ENCODE measurements at places on chromosomes 4 and X.

- DNase-seq: no peak
Observed at GRCh38 chr4:4386736-4387392, at the start of gene NSG1. TSS of gene NSG1 (plus strand) at chr4:4387102. CDS start at chr4:4387630, 528 bp downstream.

- DNase-seq: no peak
Observed at GRCh38 chr4:175806727-175807126, 5.3 kb downstream of the GPM6A start.

- no peak for DNase-seq
Observed at GRCh38 chr4:69360271-69360670, 80.0 kb downstream of the UGT2B28 start.

- no peak for DNase-seq
Observed at GRCh38 chrX:12526306-12526705, 264.9 kb upstream of the PRPS2 start.

DNA sequence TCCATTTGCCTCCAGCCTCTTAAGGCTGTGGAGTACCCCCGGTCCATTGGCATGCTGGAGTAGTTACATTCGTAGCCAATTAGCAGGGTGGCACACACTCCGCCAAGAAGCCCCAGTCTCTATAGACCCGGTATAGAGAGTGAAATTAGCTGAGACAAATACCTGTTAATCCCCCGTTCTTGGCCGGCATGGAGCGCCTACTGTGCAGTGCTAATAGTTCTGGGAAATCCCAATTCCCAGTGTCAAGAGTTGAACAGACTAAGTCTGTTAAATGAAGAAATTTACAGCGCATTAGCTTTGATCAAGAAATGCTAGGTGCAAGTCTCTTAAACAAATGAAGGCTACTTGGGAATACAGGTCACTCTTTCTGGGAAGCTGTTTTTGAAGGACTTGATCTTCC lies 127.8 kb upstream of the ARX start:
- no peak for DNase-seq

DNA sequence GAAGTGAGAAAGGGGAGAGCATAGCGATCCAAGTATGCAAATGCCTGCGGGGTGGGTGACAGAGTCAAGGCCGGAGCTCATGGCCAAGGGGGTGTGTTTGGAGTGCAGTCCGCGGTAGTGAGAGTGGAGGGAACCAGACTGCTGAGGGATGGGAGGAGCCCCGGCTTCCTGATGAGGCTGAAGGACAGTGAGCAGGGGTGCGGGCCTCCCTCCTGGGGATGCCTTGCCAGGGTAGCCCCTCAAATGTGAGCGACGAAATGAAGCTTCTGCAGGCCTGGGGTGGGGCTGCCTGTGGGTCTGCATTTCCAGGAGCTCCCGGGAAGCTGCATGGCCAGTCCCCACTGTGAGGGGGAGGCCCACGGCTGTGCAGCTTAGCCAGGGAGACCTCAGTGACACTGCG lies 45.0 kb downstream of the PSAPL1 start:
- DNase-seq: no peak

DNA sequence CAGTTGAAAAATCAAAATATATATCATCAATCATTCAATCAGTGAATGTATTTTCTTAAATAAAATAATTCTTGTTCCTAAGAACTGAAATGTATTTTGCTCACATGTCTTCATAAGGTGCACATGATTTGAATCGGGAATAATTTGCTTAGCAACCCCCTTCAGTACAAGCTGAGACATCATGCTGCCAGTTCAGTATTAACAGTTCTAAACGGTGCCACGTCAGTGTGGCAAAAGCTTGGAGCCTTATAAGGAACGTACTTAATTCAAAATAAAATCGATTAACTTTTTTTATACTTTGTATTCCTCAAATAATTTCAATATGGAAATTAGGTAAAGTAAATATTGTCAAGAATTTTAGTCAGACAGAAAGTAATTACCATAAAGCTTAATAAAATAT lies 287.9 kb downstream of the CCSER1 start:
- DNase-seq: no peak

DNA sequence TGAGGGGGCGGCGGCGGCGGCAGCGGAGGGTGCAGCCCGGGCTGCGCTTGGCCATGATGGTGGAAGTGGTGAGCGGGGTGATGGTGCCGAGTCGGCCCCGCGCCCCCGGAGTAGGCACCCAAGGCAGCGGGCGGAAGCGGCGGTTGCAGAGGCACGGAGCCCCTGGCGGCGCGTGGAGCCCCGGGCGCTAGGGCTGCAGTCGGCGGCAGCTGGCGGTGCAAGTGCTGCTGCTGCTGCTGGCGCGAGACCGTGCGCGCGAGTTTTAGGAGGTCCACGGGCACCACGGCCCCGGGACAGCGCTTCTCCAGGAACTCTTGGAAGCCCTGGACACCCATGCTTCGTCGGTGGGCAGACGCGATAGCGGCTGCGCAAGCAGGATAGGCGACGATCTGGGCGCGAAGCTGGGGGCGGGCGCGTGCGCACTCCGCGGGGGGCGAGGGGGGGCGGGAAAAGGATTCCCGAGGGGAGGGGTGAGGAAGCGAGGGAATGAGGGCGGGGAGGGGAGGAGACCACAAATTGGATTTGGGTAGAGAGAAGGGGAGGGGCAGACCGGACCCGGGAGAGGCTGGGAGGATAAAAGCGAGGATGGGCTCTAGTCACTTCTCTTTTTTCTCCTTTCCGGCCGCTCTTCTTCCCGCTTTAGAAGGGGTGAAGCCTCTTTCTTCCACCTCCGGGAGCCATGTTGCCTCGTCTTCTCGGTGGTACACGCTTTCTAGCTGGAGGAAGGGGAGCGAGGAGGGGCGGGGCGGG lies at the start of gene FAM120C:
TSS of gene FAM120C (minus strand) at position 391 of the 750 bp plus-strand sequence. CDS start at position 335, 56 bp downstream.
- peak; percentile 51 for DNase-seq

DNA sequence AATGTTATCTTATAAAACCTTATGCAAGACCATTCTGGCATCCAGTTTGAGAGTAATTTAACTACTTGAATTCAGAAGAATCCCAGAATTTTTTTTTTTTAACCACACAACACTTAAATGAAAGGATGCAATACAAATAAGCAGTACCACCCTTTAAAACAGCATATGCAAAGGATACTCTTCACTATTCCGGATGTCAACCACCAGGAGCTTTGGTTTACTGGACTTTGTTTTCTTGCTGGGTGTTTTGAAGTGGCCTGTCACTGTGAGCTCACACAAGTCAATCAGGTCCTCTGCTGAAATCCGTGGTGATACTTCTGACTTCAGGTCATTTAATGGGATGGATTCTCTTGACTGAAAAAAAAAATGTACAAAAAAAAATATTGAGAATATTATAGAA lies 200.0 kb downstream of the TBCK start:
- no peak for DNase-seq

DNA sequence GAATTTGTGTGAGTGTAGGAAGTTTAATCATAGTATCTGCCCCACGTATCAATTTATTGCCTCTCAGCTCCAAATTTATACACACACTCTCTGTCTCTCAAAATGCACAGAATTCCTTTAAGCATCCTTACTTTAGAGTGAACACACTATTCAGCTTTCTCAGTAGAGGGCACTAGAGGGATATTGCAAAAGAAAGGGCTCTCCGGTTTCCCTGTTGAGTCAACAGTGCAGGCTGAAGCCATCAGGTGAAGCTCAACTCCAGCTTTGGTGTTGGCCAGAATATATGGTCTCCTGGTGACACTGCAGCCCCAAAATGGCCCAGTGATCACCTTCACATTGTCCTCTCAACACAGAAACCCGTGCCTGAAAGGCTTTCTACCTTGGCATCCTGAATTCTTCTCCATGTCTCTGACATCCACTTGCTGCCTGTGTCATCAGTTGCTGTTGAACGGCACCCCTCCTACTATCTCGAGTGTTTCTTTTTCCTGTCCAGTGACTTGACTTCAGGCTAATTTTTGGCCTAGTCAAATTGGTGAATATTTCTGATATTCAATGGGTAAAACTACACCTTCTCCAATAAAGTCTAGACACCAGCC lies 670.5 kb downstream of the GABRG1 start:
- DNase-seq: no peak

DNA sequence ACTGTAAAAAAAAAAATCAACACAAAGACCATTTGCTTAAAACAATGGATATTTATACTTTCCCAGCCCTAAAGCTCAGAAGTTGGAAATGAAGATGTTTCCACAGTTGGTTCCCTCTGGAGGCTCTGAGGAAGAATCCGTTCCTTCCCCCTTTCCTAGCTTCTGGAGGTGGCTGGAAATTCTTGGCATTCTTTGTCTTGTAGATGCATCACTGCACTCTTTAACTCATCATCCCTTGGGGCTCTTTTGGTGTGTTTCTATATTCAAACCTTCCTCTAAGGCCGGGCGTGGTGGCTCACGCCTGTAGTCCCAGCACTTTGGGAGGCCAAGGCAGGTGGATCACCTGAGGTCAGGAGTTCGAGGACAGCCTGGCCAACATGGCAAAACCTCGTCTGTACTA lies 78.7 kb downstream of the VCX3A start:
- DNase-seq: no peak

DNA sequence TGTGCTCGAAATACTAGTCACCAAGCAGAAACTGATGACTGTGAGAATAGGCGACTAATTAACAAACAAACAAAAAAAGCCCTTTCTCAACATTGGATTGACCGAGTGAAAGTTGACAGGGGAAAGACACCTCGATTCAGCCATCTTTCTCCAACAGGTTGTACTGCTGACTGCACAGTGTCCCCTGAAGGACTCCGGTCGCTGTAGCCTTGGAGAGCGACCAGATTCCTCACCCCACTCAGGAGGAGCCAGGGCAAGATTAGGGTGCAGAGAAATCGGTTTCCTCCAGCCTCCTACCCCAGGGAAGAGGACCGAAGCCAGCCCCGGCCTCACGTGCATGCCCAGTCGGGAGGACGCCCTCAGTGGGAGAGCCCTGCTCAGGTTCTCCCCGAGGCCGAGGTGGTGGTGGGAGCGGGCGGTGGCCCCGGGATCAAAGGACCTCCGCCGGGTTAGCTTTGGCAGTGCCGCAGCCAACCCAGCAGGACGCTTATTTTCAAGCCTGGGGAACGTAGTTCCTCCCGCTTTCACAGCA lies 1.1 kb upstream of the RAP1GDS1 start:
- DNase-seq: peak; percentile 23

GRCh38 chrX:74349387-74349786 lies 45.4 kb downstream of the ZCCHC13 start:
- DNase-seq: no peak

- no peak for DNase-seq
Observed at GRCh38 chrX:47498411-47498810, 15.4 kb upstream of the ZNF41 start.

DNA sequence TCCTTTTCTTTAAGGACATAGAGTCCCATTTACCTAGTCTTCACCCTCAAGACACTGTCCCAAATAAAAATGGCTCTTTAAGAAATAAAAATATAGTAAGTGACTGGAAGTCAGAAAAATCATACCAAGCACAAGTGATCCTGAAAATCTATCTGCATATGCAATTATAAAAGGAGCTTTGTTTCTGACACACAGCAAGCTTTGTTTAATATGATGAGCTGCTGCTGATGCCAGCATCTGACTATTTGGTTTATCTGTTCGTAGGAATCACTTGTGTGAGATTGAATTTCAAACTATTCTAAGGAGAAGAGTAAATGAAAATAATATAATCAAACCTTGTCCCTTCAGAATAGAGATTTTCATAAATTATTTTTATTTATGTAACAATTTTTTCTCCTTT lies 332.4 kb downstream of the PCDH7 start:
- DNase-seq: no peak

GRCh38 chr4:67571975-67572374 lies 13.4 kb downstream of the STAP1 start:
- no peak for DNase-seq

DNA sequence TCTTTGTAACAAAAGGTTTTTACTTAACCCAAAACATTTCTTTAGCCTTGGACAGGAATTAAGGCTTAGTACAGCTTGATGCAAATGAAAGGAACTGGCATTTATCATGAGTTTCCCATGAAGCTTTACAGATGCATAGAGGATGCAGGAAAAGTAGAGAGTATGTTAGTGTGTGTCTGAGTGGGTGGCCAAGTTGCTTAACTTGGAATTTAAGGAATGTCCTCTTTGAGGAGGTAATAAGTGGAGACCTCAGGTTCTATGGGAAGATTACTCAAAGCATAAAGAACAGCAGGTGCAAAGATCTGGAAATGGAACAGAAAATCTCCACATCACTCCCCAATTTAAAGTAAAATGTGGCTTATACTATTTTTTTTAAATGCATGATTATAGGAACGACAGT lies 457.9 kb downstream of the KCNIP4 start:
- DNase-seq: no peak

GRCh38 chr4:187714957-187715356 lies 280.6 kb upstream of the ZFP42 start:
- DNase-seq: no peak

DNA sequence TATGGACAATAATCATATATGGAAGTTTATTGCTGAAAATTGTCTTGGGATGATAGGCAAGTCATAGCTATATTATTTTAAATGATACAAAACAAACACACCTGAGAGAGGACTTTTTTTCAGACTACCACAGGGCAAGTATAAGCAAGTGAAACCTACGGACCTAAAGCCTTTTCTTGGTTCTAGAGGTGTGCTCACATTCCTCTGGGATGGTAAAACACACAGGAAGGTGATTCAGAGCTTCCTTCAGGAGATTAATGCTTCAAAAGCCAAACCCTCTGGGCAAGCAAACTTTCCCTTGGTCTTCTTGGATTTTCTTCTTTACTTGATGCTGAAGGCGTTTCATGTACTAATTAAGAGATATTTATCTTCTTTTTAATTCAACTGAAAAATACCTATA lies 60.1 kb upstream of the ACSL4 start:
- DNase-seq: no peak

GRCh38 chr4:105714932-105715331 lies 6.3 kb downstream of the GSTCD start:
- no peak for DNase-seq

GRCh38 chrX:133290076-133290475 lies 71.9 kb upstream of the TFDP3 start:
- DNase-seq: no peak

- DNase-seq: no peak
Observed at GRCh38 chr4:27763830-27764525, 903.3 kb downstream of the STIM2 start.

GRCh38 chr4:140152751-140153418 lies 1.1 kb downstream of the MAML3 start:
- DNase-seq: peak; percentile 19
